Cardiac fibroblast (primary cell): ENCODE measurements at places on chromosomes 4 and X.

GRCh38 chr4:104966349-104967033, 180.2 kb upstream of the TET2 start:
- peak; percentile 5 for DNase-seq

GRCh38 chrX:134144231-134144630, 92.8 kb upstream of the CCDC160 start:
- peak; percentile 8 for DNase-seq

DNA sequence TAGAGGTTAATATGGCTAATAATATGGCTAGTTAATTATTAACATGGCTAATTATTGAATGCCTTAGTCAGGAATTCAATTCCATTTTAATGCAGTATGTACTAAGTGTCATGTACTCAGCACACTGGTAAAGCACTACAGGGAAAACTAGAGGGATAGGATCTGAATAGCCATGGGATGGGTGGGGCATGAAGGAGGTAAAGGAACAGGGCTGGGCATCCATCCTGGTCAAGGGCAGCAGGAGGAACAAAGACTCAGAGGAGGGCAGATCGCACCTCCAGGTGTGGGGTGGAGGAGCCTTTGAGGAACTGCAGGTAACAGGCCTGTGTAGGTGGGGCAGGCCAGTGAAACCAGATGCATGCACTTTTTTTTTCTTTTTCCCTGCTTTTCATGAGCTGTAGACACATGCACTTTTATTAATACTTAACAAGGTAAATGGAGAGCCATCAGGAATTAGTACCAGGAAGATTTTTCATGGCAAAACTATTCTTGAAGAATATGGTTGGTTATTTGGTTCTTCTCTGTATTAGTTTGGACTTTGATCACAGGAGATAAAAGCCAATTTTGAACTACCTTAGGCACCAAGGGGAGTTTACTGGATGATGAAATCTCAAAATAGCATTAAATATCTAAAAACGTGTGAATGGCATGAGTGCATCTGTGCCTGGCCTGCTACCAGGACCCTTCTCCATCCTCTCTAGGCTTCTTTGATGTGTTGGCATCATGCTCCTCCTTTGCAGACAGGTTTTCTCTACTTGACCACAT, 88.3 kb downstream of the CC2D2A start:
- DNase-seq, result no peak

DNA sequence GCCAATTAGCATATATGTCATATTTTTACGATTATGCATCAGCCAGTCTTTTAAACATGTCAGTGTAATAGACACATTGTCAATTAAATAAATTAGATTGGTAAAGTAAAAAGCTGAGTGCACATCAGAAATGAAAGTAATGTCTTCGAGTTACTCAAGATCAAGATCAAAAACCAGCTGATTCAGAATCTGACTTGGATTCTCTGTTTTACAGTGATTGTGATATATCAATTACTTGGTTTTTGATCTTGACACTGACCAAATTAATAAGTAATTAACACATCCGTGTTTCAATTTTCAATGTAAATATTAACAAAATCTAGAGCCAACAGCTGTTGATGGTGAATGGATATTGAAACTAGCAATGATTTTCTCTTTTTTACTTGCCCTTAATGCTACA, 311.6 kb downstream of the PDGFC start:
- no peak for DNase-seq
